ENCODE measurements at places on chromosomes 16 and 17. TPM values are rescaled to one million over a fixed set of nuclear protein-coding genes. Genes with fewer than 3 reads are reported as not detected.

The VMO1 gene
- 1.3 TPM for total RNA-seq

DNA sequence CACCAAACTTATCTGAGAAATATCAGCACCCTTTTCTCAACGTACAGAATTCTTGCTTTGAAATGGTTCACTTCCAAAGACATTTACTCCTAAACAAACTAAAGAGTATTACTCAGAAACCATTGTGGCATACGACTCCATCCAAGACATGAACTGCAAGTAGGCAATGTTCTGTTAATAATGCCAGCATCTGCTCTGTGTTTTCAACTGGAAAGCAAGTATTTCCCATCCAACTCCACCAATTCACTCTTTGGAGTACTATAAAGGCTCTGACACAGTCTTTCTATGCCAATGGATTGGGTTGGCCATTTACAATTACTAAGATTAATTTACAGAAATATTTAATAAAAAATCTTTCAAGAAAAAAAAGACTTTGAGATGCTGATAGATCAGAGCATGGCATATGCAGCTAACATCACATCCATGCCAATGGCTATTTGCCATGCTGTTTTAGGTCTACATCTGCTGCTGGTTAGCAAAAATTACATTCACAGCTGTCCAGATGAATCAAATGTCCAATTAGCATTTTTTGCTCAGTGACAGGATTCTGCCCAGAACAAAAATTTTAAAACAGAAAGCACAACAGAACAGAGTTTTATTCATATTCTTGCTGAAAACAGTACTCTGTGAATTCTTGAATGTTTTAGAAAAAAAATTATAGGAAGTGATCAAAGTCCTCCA lies 65.9 kb upstream of the HLF start:
- DNase-seq = no peak

- no peak for DNase-seq
Observed at GRCh38 chr17:15457723-15458094, 9.7 kb downstream of the CDRT4 start.

GRCh38 chr17:6439951-6440350 lies 4.3 kb upstream of the PIMREG start:
- no peak for DNase-seq

The KCNH4 gene
- total RNA-seq = 0.27 TPM

Data from natural killer cell (primary cell).